ENCODE measurements at places on chromosomes 6 and 20.

DNA sequence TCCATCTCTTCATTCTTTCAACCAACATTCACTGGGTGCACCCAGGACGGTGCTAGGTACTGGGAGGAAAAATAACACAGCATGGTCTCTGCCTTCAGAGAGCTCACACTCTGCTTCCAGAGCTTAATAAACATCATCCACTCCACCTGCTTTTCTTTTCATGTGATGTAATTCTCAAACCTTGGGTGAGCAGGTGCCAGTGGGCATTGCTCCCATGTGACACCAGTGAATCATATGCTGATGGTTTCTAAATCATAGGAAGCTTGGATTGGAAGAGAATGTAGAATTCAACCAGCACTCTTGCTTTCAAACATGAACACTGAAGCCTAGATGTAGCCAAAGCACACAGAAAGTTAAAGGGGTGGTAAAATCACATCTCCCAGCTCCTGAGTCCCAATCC, 189.8 kb downstream of the FOXA2 start:
- DNase-seq, result no peak

GRCh38 chr6:27251606-27252251, 4.2 kb downstream of the PRSS16 start:
- peak; percentile 53 for DNase-seq

DNA sequence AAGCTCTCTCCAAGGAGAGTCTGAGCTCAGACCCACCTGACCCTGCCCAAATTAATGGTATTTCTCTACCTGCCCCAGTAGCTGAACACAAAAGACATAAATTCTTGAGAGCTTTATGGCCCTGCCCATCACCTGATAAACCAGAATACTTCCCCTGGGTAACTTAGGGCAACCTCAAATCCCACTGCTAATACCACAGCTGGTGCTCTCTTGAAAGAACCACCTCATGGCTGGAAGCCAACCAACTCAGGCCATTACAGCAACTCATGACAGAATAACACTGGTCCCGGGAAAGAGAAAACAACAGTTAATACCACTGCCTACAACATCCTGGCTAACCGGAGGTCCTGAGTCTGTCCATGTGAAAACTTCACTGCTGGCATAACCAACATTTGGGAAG, 328.6 kb downstream of the NKAIN2 start:
- DNase-seq, result no peak

DNA sequence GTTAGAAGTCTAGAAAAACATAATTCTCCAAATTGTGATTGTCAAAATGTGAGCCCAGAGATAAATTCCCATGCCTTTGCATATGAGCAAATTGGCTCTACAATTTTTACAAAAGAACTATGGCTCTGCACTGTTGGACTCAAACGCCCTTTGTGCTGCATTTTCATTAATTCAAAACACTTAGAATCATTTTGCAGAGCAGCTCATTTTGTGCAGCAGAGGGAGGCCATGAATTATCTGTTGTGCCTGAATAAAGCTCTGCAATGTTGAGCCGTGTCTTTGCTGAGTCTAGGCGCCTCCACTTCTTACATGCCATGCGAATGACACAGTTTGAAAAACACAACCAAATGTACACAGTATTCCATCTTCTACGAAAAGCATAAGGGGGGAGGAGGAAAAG, 230.2 kb downstream of the PRKN start:
- DNase-seq, result no peak

DNA sequence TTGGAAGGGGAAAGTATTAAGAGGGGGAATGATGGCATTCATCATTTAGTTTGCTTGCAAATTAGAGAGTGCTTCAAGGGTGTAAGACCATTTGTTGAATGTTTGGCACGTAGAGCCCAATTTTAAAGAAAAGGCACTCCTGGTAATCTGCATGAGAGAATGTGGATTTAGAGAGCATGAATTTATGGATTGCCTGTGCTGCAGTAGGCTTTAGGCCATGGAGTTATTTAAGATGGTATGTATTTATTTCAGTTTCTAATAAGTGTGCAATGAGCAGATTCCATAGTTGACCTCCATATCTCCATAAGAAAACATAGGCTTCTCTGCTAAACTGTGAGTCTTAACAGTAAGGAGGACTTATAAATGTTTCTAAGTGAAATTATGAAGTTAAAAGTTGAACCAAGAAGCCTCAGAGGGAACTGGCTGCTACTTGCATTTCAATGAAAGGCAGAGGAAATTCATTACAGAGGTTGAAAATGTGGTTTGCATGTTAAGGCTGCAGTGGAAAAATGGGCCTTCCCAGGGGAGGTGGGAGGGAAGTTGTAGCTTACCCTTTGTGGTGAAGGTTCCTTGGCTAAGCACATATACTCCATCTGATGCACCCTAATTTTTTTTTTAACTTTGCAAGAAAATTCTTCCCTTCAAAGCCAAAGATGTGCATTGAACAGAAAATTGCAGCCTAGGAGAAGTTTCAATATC, 134.2 kb downstream of the CARMIL1 start:
- DNase-seq, result no peak

- DNase-seq, result no peak
Measured at GRCh38 chr6:37323580-37323979, 30.2 kb upstream of the RNF8 start.

DNA sequence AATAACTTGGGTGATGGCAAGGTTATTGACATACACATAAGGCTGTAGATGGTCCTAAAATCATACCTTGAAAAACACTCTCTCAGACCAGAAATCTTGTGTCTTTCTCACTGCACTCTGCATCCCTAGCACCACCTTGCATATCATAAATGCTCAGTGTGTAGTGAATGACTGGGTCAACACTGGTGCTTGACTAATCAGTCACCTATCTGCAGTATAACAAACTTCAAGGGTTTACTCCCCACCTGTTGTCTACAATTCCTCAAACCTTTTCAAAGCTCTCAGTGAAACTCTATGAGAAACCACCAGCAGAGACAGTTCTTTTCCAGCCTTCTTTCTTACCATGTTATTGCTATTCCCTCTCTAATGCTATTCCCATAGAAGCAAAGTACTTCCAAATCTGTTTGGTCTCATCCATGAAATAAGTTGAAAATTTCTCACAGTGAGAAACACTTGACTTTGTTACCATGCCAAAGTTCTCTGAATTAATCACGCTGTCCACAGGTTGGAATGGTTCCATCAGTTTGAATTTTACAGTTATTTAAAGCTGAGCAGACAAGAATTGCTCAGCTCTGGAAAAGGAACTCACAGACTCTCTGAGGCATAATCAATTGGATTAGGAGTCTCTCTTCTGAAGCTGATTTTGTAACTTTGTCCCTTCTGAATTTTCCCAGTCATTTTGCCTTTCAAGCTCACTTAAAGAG, 104.8 kb upstream of the EYA4 start:
- DNase-seq, result no peak

- DNase-seq, result no peak
Measured at GRCh38 chr6:159819932-159820640, 20.0 kb downstream of the PNLDC1 start.

GRCh38 chr20:19094959-19095541, 117.4 kb upstream of the SLC24A3 start:
- DNase-seq, result no peak
